ENCODE measurements at places on chromosomes 1 and 21. TPM values are rescaled to one million over a fixed set of nuclear protein-coding genes. Genes with fewer than 3 reads are reported as not detected.

Gene CELF3
- total RNA-seq, result not detected

Gene LCE1B
- total RNA-seq, result not detected

Gene COQ8A
- total RNA-seq, result 5.9 TPM

Gene IQCC
- total RNA-seq, result 1.7 TPM

Gene SPRR2A
- total RNA-seq, result not detected

Gene NKAIN1
- under 0.01 TPM for total RNA-seq

Gene EDARADD
- 0.19 TPM for total RNA-seq

Gene RRP1B
- total RNA-seq, result 18.0 TPM

Gene VAV3
- 0.38 TPM for total RNA-seq

Gene MYOC
- 0.28 TPM for total RNA-seq

Gene ICOSLG
- 0.19 TPM for total RNA-seq

Gene CACNA1S
- total RNA-seq, result not detected

Gene CYP4X1
- under 0.01 TPM for total RNA-seq

Gene MAEL
- not detected for total RNA-seq

Gene ADAMTS1
- total RNA-seq, result 274 TPM

Gene CHODL
- total RNA-seq, result not detected

Gene PGLYRP3
- total RNA-seq, result not detected

Gene FASLG
- not detected for total RNA-seq

Gene KRTAP23-1
- not detected for total RNA-seq

Gene DIRAS3
- 8.2 TPM for total RNA-seq

Gene C1orf50
- 5.9 TPM for total RNA-seq

Gene TDRD5
- total RNA-seq, result not detected

Gene FAM167B
- total RNA-seq, result 0.38 TPM

Gene CD247
- total RNA-seq, result under 0.01 TPM

Gene CFAP107
- total RNA-seq, result not detected

Gene IL22RA1
- total RNA-seq, result not detected

Gene C1orf141
- total RNA-seq, result not detected

Gene C1orf210
- total RNA-seq, result not detected

Gene CLCNKB
- total RNA-seq, result under 0.01 TPM

Gene NBPF20
- total RNA-seq, result 2.3 TPM

Gene CGN
- under 0.01 TPM for total RNA-seq

Gene RORC
- total RNA-seq, result not detected

Gene NUP210L
- 0.28 TPM for total RNA-seq

Gene CYYR1
- under 0.01 TPM for total RNA-seq

Gene CFAP74
- not detected for total RNA-seq

Gene TENT5C
- 2.0 TPM for total RNA-seq

Gene C4BPA
- not detected for total RNA-seq

Gene F13B
- total RNA-seq, result under 0.01 TPM
